Epithelial cell of alveolus of lung (primary cell): ENCODE measurements at places on chromosomes 2 and 18. TPM values are rescaled to one million over a fixed set of nuclear protein-coding genes. Genes with fewer than 3 reads are reported as not detected.

The KCNJ3 gene
- total RNA-seq = not detected in 2 replicates

The AGAP1 gene
- total RNA-seq = 8.0 and 13.8 TPM in 2 replicates

The TUBA3E gene
- not detected in 2 replicates for total RNA-seq

The SOX11 gene
- 9.6 and 21.8 TPM in 2 replicates for total RNA-seq

The REV1 gene
- 7.9 and 8.5 TPM in 2 replicates for total RNA-seq

The HOXD13 gene
- total RNA-seq = not detected in 2 replicates

The CLEC4F gene
- not detected in 2 replicates for total RNA-seq

The SPC25 gene
- total RNA-seq = 3.5 and 7.5 TPM in 2 replicates

The TUBA4A gene
- total RNA-seq = 15.6 and 16.3 TPM in 2 replicates

The UPP2 gene
- total RNA-seq = not detected in 2 replicates

The WNT10A gene
- 0.08 TPM in 1 of 2 replicates, not detected in the other for total RNA-seq

The RAX gene
- not detected in 2 replicates for total RNA-seq

The COL3A1 gene
- total RNA-seq = 1,834 and 2,433 TPM in 2 replicates

The CCDC93 gene
- total RNA-seq = 6.5 and 7.5 TPM in 2 replicates

The C2orf81 gene
- total RNA-seq = 0.72 and 2.1 TPM in 2 replicates

The DNAJC5G gene
- total RNA-seq = not detected in 2 replicates

The LTBP1 gene
- total RNA-seq = 334 and 453 TPM in 2 replicates

The C18orf54 gene
- total RNA-seq = 4.5 and 5.2 TPM in 2 replicates

The LIMS2 gene
- 1.3 TPM in 1 of 2 replicates, not detected in the other for total RNA-seq

The ELOA2 gene
- total RNA-seq = not detected in 2 replicates

The CCDC85A gene
- total RNA-seq = 0.78 TPM in 1 of 2 replicates, not detected in the other

The IL1A gene
- 0.24 and 14.7 TPM in 2 replicates for total RNA-seq

The RAB27B gene
- total RNA-seq = 0.08 and 7.5 TPM in 2 replicates

The C2orf72 gene
- 0.08 and 0.26 TPM in 2 replicates for total RNA-seq

The GPR35 gene
- not detected in 2 replicates for total RNA-seq

The TDRD15 gene
- not detected in 2 replicates for total RNA-seq

The GKN1 gene
- total RNA-seq = not detected in 2 replicates
